ENCODE measurements at places on chromosomes 6 and 20. TPM values are rescaled to one million over a fixed set of nuclear protein-coding genes. Genes with fewer than 3 reads are reported as not detected.

The NRN1 gene
- 1.3 TPM for total RNA-seq

The TRIM10 gene
- 0.25 TPM for total RNA-seq

The BHLHE23 gene
- total RNA-seq = 6.6 TPM

The RFX6 gene
- total RNA-seq = 0.94 TPM

The BMP7 gene
- total RNA-seq = 2.4 TPM

The PSMF1 gene
- 265 TPM for total RNA-seq

The SNAI1 gene
- 7.6 TPM for total RNA-seq

The SASH1 gene
- 42.1 TPM for total RNA-seq

GRCh38 chr6:136225496-136225895 lies 24.6 kb downstream of the MTFR2 start:
- H3K4me3 ChIP-seq = no peak overlapping the region
- DNase-seq = no peak
- peaks cover 9% of the 10 kb centered on the region for H3K4me1 ChIP-seq
- no peaks in the 10 kb centered on the region for H3K27me3 ChIP-seq
- H3K36me3 ChIP-seq = no peaks in the 10 kb centered on the region

GRCh38 chr6:14697427-14697826 lies 548.4 kb upstream of the JARID2 start:
- no peak overlapping the region for H3K4me3 ChIP-seq
- DNase-seq = no peak
- no peaks in the 10 kb centered on the region for H3K36me3 ChIP-seq
- H3K27me3 ChIP-seq = no peaks in the 10 kb centered on the region
- H3K4me1 ChIP-seq = no peaks in the 10 kb centered on the region
- no peak overlapping the region for H3K27ac ChIP-seq

DNA sequence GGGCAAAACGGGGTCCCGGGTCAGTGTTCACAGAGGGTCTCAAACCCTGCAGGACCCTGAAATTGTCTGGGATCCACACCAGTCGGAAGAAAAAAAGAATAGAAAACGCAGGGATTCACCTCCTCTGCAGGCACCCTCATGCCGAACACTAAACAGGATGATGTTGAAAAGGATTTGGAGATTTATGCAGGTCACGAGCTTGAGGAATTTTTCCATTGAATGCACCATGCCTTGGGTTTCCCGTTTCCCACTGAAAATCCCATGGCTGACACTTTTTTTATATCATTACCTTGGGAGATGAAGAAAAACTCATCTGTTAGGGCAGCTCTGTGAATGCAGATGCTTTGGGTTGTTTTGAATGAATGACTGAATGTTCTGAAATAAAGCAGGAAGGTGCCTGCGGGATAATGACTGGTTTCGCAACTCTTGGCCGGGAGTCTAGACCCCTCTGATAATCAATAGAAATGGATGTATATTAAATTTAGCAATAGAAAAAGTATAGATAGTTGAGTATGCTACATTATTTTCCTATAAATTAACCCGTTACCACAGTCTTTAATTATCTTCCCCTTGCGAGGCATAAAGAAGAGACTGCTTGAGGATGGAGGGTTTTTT lies 147.5 kb upstream of the AFDN start:
- peaks cover 71% of the 10 kb centered on the region for H3K4me1 ChIP-seq
- H3K27me3 ChIP-seq = no peaks in the 10 kb centered on the region
- H3K27ac ChIP-seq = peak overlapping the region; percentile 86
- no peaks in the 10 kb centered on the region for H3K36me3 ChIP-seq

GRCh38 chr6:3841066-3841454 lies 8.1 kb upstream of the FAM50B start:
- no peaks in the 10 kb centered on the region for H3K36me3 ChIP-seq
- no peaks in the 10 kb centered on the region for H3K27me3 ChIP-seq
- no peak for DNase-seq

GRCh38 chr6:13290335-13290734 lies 38.0 kb downstream of the TBC1D7 start:
- H3K4me1 ChIP-seq = no peaks in the 10 kb centered on the region
- no peaks in the 10 kb centered on the region for H3K27me3 ChIP-seq
- no peak for DNase-seq
- no peak overlapping the region for H3K27ac ChIP-seq

- H3K27ac ChIP-seq = no peak overlapping the region
- no peaks in the 10 kb centered on the region for H3K36me3 ChIP-seq
- no peak overlapping the region for H3K4me3 ChIP-seq
- H3K27me3 ChIP-seq = no peaks in the 10 kb centered on the region
These were observed 99.7 kb downstream of the TMEM170B start for GRCh38 chr6:11637266-11637665.

GRCh38 chr6:159981071-159981402 lies 12.2 kb downstream of the IGF2R start:
- H3K4me1 ChIP-seq = peaks cover 51% of the 10 kb centered on the region
- no peak for DNase-seq
- no peak overlapping the region for H3K4me3 ChIP-seq
- H3K36me3 ChIP-seq = no peaks in the 10 kb centered on the region
- no peaks in the 10 kb centered on the region for H3K27me3 ChIP-seq

GRCh38 chr6:127923135-127923534 lies 22.3 kb upstream of the THEMIS start:
- no peaks in the 10 kb centered on the region for H3K36me3 ChIP-seq
- no peak overlapping the region for H3K27ac ChIP-seq
- no peaks in the 10 kb centered on the region for H3K4me1 ChIP-seq
- no peaks in the 10 kb centered on the region for H3K27me3 ChIP-seq
- H3K4me3 ChIP-seq = no peak overlapping the region

DNA sequence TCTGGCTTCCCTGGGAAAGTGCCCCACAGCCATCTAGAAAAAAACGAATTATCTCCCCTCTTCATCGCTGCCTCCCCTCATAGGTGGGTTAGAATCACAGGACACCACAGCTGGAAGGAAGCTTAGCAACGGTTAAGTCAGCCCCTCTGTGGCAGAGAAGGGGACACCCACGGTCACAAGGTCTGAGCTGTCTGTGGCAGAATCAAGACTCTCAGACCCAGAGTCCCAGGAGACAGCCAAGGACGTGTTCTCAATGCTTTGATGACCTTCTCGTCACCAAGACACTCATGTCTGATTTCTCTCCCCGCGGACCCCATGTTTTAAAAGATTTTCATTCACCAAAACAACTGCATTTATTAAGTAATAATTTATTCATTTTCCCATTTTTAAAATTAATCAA lies 221.5 kb downstream of the NRN1 start:
- DNase-seq = no peak
- no peaks in the 10 kb centered on the region for H3K4me1 ChIP-seq
- H3K36me3 ChIP-seq = no peaks in the 10 kb centered on the region
- no peak overlapping the region for H3K27ac ChIP-seq
- H3K4me3 ChIP-seq = no peak overlapping the region

DNA sequence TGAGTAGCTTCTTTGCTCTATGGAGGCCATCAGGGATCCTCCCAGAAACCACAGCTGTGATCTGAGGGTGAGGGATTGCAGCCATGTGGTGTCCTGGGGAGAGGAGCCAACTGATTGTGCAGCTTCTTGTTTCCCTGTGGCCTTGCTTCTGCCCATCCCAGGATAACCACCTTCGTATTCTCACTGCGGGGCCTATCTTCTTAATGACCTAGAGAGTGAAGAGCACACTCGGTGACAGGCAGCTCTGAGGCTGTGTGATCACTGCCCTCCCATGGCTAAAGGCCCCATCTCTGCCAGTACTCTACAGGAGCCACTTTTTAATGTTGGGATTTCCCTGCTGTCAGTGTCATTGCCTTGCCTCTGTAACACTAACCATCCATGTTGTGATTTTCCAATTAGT lies 5.3 kb upstream of the RAET1L start:
- peaks cover 4% of the 10 kb centered on the region for H3K4me1 ChIP-seq
- no peak overlapping the region for H3K27ac ChIP-seq
- no peaks in the 10 kb centered on the region for H3K36me3 ChIP-seq
- no peaks in the 10 kb centered on the region for H3K27me3 ChIP-seq
- H3K4me3 ChIP-seq = no peak overlapping the region

- H3K27ac ChIP-seq = no peak overlapping the region
- H3K4me3 ChIP-seq = no peak overlapping the region
- DNase-seq = no peak
- no peaks in the 10 kb centered on the region for H3K36me3 ChIP-seq
These were observed 29.5 kb upstream of the RNGTT start for GRCh38 chr6:88992741-88993552.

DNA sequence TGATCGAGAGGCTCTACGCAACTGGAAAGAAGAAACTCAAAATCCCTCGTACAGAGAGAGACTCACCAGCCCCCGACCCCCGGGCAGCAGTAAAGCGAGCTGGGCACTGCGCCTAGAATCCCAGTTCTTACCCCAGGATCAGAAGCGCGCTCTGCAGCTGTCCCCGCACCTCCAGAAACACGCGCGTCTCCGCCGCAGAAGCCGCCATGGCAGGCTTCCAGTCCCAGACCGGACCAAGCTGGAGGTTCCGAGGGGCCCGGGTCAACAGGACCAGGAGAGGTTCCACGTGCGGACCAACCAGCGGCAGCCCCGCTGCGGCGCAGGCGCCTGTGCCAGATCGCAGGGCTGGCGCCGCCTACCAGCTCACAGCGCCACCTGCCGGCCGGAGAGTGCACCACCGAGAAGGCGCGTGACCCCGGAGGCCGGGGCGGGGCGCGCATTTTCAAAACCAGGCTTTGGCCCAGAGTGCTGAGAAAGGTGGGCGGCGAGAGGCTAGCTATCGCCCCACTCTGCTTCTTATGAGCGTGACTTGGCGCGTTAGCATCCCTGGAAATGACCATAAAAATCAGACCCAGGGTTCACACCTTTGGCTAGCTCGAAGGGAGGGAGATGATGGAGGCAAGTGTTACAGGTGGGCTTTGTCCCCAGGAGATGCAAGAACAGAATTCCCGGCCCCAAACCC lies at the start of gene UBE3D:
Gene UBE3D (minus strand): TSS at position 331 of the 682 bp plus-strand sequence. CDS start 123 bp downstream, at position 208.
- peak within 1 kb of the TSS; percentile 1 for H3K27ac ChIP-seq
- peak; percentile 95 for DNase-seq
- H3K36me3 ChIP-seq = no peaks in the 10 kb centered on the region
- peaks cover 9% of the 10 kb centered on the region for H3K4me1 ChIP-seq
- H3K27me3 ChIP-seq = no peaks in the 10 kb centered on the region

DNA sequence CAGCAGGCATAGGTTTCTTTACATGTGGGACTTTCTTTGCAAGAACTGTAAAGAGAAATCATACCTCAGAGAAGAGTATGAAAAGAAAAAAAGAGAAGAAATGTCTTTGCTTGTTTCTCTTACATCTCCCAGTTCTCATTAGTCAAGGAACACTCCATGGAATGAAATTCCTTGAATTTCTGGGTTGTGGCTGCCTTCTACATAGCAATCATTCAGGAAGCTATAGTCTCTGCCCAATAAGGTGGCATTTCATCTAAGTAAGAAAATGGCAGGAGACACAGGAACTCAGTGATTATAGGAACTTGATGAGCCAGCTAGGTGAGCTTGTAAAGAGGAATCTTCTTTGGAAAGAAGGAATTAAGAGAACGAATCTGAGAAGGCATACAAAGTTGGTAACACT lies 197.0 kb upstream of the FKBP1C start:
- H3K4me3 ChIP-seq = no peak overlapping the region
- DNase-seq = no peak
- no peak overlapping the region for H3K27ac ChIP-seq
- H3K27me3 ChIP-seq = no peaks in the 10 kb centered on the region
- no peaks in the 10 kb centered on the region for H3K36me3 ChIP-seq

DNA sequence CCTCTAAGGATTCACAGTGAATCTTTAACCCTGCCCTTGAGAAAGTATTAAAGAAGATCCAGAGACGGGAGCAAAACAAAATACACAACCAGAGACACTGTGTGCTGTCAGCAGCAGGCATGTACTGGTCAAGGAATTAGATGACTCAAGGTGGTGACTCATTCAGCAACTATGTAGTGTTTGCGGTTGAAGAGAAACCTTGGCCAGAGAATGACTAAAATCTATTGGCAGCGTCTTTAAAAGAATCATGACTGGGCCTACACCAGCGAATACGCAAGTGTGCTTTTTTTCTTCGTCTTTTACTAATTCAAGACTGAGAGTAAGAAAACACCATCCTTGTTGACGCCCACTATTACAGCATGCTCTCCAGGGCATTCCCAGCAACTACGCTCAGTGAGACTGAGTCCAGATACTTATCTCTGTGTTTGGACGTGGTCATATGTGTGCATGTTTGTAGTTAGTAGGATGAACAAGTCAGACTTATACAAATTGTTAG lies 72.4 kb upstream of the BACH2 start:
- H3K27ac ChIP-seq = peak overlapping the region; percentile 56
- no peaks in the 10 kb centered on the region for H3K27me3 ChIP-seq
- H3K4me1 ChIP-seq = no peaks in the 10 kb centered on the region
- no peak overlapping the region for H3K4me3 ChIP-seq

GRCh38 chr20:35319192-35319870 lies 27.1 kb upstream of the FAM83C start:
- H3K4me1 ChIP-seq = no peaks in the 10 kb centered on the region
- H3K36me3 ChIP-seq = no peaks in the 10 kb centered on the region
- no peak overlapping the region for H3K4me3 ChIP-seq

All from testis (tissue), 5 donors.